ENCODE measurements at places on chromosomes 12 and 14.

- peak; percentile 51 for DNase-seq
Observed at GRCh38 chr12:113240395-113240794, 19.1 kb downstream of the TPCN1 start.

DNA sequence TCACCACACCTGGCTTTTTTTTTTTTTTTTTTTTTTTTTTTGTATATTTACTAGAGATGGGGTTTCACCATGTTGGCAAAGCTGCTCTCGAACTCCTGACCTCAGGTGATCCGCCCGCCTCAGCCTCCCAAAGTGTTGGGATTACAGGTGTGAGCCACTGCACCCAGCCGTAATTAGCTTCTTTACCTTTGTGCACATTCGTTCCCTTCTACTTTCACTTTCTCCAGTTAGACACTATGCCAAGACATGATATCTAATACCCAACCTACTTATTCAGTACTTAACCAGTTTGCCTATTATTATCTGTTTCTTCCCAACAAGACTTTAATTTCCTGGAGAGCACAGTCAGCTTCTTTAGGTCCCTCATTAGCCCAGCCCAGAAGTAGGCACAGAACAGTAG is 5.3 kb downstream of the STYK1 start:
- DNase-seq, result no peak

DNA sequence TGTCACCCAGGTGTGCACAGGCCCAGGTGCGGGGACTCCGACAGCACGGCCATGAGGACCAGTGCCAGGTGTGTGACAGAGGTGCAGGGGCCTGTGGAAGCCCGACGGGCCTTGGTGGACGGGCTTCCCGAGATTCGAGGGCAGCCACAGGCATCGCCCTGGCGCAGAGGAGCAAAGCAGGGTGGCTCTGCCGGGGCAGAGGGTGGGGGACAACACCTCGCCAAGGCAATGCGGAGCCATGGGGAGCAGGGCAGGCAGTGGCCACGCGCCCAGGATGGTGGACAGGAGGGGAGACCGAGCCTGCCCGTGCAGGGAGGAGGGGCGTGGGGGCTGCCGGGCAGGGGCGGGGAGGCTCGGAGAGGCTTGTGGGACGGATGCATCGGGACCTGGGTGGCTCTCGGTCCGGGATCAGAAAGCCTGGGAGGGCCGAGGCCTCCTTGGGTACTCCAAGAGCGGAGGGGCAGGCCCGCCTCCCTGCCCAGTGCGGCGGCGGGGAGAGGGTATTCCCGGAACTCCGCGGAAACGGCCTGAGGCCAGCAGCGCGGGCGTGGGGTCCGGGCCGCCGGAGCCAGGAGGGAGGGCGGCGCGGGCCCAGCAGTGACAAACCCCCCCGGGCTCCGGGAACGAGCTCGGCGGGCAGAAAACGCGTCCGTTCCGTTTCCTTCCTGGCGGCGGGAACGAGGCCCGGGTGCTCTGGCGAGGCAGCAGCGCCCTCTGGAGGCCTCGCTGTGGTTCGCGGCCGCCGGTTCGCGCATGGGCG is 1.6 kb downstream of the TMEM121 start:
- peak; percentile 88 for DNase-seq

- DNase-seq, result no peak
Observed at GRCh38 chr12:75587340-75588106, 76.1 kb upstream of the KRR1 start.

- no peak for DNase-seq
Observed at GRCh38 chr12:7161811-7162210, 27.7 kb upstream of the PEX5 start.

DNA sequence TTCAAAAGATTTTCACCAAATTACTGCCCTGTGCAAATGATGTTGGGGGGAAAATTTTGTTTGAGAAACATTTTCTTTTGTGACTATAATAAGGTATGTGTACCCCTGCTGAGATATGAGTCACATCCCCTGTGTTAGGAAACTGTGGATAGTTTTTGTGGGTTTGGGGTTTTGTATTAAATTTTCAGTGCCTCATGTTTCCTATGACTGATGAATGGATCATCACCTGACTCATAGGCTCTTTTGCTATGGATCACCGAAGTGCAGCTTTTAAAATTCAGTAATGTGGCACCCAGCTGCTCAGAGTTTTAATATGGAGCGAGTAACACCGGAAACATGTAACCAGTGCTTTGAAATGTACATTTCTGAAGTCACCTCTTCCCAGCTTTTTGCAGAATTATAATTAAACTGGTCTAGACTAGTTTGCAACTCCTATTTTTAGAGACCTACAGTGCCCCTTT is 167.4 kb upstream of the HMGA2 start:
- DNase-seq, result no peak

DNA sequence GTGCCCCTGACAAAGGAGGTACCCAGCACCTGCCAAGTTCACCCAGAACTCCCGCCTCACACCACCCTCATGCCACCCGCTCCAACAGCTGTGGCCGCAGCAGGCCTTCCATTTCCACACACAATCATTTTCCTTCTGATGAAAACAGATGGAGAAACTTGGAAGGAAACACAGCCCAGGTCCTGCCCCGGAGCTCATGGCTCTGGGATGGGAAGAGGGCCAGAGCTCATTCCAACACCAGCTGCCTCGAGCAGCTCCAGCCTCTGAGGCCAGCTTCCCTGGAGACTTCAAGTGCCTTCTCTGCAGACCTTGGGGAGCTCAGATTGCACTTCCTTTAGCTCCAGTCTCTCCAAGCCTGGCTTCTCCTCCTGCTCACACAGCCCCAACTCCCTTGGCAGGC is 55.1 kb upstream of the CMKLR1 start:
- peak; percentile 83 for DNase-seq

- peak; percentile 20 for DNase-seq
Observed at GRCh38 chr14:81105378-81105777, 115.4 kb downstream of the GTF2A1 start.

GRCh38 chr12:114355389-114356088 is 50.4 kb downstream of the TBX5 start:
- no peak for DNase-seq

DNA sequence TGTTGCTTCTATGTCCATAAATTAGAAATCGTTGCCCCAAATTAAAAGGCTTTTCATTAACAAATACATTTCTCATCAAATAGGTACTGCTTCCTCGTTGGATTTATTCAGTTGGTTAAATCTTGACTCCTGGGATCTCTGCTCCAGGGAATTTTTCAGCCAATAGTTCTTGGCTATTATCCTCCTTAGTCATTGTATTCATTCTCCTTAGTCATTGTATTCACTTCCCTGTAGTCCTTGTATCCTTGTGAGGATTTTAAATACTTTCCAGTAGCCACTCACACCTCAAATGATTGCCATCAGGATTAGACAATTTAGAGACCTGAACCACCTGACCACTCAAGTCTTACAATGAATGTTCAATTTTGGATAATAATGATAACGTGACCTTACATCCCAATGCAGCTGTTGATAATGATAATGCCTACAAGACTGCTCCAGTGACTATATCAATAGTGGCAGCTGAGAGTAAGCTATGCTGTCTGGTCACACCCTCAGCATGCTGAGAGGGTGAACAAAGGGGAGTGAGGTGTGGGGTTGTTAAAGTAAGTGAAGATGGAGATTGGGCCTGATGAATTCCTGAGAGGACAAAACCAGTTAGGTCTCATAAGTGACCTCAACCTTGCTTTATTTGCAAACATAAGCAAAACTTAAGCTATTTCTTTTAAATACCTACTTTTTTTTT is 193.7 kb upstream of the RTL1 start:
- no peak for DNase-seq

GRCh38 chr12:49553512-49554088 is 14.3 kb downstream of the MCRS1 start:
- no peak for DNase-seq

- no peak for DNase-seq
Observed at GRCh38 chr12:8648576-8649205, 13.9 kb downstream of the MFAP5 start.

DNA sequence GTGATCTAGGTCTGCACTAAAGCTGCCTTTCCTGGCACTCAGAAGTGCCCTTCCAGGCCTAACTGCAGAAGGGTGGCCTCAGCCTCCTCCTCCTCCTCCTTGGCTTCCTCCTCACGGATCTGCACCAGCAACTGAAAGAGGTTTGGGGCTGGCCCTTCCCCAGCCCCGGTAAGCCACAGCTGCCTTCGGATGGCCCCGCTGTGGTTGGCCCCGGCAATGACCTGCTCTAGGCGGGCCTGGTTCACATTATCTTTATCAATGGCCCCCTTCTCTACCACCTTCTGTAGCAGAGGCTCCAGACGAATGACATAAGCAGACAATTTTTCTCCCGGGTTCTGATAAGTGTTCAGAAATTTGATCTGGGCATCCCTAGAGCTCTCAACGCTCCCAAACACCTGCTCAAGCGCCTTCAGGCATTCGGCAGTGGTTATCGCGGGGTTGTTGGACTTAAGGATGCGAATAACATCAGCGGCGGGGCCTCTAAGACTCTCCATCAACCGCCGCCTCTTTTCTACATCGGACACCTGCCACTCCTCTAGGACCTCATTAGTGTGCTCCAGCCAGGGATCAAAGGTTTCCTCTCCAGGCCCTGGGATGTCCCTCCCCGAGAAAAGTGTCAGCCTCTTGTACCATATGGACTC is 1.5 kb downstream of the PNMA1 start:
- peak; percentile 40 for DNase-seq

GRCh38 chr14:69084023-69084422 is 68.9 kb downstream of the DCAF5 start:
- no peak for DNase-seq

GRCh38 chr12:130506844-130507243 is 169.2 kb downstream of the PIWIL1 start:
- no peak for DNase-seq

- peak; percentile 25 for DNase-seq
Observed at GRCh38 chr12:47317175-47317915, 237.6 kb upstream of the AMIGO2 start.

GRCh38 chr14:70189456-70190077 is 816 bp upstream of the SLC8A3 start:
- DNase-seq, result no peak

DNA sequence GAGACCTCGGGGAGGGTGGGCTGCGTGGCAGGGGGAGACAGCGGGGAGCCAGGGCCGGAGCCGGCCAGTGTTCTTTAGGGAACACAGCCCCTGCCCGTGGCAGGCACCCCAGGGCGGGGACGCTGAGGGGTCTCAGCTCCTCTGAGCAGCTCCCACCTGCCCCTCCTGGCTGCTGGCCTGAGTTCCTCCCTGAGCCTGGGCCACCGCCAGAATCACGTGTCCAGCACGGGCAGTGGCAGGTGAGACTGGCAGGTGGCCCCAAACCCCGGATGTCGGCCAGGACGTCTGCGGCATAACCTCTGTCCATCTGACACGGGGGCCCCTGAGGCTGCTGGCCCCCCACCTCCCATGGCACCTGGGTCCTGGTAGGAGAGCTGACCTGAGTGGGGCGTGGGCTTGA is 25.1 kb downstream of the NOC4L start:
- DNase-seq, result no peak

DNA sequence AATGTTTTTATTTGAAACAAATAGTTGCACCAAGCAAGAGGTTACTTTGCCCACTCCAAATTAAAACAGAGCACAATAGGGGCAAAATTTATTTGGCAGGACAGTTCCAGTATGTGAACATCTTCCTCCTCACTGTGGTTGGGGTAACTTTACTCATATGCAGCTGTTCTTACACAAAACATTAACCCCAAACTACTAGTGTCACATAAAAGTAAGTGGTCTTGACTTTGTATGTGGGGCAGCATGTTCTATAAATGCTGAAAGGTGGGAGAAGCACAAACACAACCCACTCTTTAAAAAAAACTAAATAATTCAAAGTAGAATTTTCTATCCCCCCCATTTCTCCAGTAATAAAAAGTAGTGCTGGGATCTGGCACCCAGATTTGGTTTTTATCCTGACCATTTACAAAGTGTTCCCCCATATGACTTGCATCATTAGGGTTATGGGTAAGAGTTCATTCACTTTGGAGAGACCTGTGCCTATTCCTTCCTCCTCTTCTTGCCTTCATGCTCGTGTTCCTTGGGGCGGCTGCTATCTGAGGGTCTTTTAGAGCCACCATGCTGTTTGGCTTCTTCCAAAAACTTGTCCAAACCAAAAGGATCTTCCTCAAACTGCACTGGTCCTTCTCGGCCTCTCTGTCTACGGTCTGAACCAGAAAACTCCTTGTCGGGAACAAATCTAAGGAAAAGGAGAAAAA is 9.9 kb downstream of the SLIRP start:
- no peak for DNase-seq

DNA sequence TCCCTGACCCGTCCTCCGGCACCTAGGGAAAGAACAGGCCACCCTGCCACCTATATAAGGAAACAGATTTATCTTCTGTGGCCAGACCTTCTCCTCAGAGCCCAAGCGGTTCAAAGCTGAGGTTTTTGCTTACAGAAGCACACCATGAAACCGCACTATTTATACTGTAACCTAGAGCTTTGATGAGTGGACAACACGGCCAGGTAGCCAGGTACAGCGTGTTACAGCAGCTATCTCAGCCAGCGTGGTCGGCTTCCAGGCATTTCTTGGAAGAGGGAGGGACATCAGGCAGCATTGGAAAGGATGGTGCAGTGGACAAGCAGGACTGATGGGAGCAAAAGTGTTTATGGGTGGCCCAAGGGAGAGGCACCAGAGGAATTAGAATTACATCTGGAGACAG is 34.4 kb downstream of the TTC7B start:
- DNase-seq, result no peak

DNA sequence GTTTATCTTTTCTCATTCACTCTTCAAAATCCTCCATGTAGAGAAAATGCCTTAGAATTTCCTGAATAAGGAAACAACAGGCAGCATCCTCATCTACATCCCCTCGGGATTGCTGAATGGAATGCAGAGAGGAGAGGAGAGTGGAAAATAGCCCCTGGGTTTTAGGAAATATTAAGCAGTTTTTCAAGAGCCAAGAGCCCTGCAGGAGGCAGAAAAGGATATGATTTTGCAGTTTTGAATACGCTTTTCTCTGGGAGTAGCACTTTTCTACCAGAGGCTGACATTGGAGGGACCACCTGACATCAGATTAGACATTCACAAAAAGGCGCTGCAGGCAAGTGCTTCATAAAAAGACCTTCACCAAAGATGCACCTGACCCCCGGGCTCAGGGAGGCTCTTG is 362.2 kb upstream of the SFSWAP start:
- DNase-seq, result peak; percentile 77

DNA sequence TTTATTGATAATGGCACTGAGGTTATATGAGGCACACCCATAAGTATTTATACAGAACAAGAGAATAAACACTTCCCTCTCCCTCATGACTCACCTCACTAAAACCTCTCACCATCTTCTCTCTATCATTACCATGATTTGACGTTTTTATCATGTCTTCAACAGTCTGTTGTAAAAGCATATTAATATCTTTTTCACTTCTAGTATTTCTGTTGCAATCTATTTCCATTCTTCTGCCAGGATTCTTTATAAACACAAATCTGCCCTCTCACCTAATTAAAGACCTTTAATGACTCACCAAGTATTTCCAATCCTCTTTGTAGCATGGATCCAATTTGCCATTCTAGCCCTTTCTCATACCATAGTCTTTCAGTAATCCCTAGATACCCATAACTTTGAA is 527.7 kb downstream of the SLC16A7 start:
- no peak for DNase-seq

GRCh38 chr12:109830718-109831117 is 2.5 kb downstream of the TRPV4 start:
- no peak for DNase-seq

- DNase-seq, result no peak
Observed at GRCh38 chr14:94532447-94532846, 23.2 kb upstream of the SERPINA12 start.

Data from muscle of leg (tissue), 16 donors.